ENCODE measurements at places on chromosomes 2 and 18. TPM values are rescaled to one million over a fixed set of nuclear protein-coding genes. Genes with fewer than 3 reads are reported as not detected.

DNA sequence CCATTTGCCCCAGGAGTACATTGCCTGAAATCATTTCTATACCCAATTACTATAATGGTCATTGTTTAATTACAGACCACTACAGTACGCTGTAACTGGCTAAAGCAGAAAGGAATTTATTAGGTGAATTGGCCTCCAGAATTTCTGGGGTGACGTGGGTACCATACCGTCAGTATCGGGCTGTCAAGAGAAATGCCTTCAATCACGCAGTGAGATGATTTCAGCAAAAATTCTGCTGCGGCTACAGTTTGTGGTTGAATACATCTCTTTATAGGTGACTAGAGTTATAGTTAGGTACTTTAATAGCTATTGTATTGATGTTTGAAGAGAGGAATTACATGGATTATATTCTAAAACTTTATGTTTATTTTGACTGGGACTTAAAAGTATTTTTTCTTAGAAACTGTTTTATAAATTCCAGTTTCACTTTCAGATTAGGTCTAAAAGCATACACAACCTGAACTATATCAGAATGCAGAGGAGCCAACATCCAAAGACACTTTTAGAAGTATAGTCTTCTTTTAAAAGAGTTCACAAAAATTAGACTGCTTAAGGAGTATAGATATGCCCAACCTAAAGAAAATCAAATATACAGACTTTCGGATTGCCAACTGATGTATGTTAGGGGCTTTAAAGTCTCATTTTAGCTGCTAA, 128.4 kb downstream of the TTC27 start:
- DNase-seq, result no peak
- peak overlapping the region; percentile 70 for H3K27ac ChIP-seq
- H3K36me3 ChIP-seq, result peaks cover 26% of the 10 kb centered on the region
- H3K4me3 ChIP-seq, result peak overlapping the region; percentile 71
- H3K27me3 ChIP-seq, result no peaks in the 10 kb centered on the region
- H3K4me1 ChIP-seq, result peaks cover 24% of the 10 kb centered on the region

DNA sequence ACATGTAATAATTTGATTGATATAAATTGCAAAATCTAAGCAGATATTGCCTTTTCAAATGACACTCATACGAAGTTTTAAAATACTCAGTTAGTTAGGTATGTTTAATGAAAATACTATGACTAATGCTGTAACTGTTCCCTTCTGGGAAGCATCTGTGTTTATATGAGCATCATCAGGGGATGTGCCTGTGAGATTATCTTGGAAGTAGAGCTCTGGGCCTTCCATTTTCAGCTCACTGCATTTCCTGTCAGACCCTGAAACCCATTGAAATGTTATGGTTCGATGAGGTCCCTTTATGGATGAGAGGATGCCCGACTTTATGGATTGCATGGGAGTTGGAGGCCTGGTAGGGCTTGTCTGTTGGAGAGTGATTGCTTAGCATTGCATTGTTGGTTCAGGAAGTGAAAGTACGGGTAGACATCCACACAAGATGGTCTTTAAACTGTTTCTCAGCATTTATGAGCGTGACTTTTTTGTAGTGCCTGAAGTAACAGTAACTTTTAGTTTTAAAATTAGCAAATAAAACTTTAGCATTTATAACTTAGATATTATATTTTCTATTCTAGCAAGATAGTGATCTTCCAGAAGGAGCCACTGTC, 28.7 kb downstream of the ELP2 start:
- peaks cover 68% of the 10 kb centered on the region for H3K36me3 ChIP-seq
- H3K27me3 ChIP-seq, result no peaks in the 10 kb centered on the region
- no peak overlapping the region for H3K4me3 ChIP-seq
- peaks cover 18% of the 10 kb centered on the region for H3K4me1 ChIP-seq

- H3K36me3 ChIP-seq, result peaks cover 5% of the 10 kb centered on the region
- DNase-seq, result no peak
- no peak overlapping the region for H3K4me3 ChIP-seq
- peaks cover 2% of the 10 kb centered on the region for H3K4me1 ChIP-seq
- no peaks in the 10 kb centered on the region for H3K27me3 ChIP-seq
Observed at GRCh38 chr18:78240627-78241252, 738.9 kb upstream of the SALL3 start.

DNA sequence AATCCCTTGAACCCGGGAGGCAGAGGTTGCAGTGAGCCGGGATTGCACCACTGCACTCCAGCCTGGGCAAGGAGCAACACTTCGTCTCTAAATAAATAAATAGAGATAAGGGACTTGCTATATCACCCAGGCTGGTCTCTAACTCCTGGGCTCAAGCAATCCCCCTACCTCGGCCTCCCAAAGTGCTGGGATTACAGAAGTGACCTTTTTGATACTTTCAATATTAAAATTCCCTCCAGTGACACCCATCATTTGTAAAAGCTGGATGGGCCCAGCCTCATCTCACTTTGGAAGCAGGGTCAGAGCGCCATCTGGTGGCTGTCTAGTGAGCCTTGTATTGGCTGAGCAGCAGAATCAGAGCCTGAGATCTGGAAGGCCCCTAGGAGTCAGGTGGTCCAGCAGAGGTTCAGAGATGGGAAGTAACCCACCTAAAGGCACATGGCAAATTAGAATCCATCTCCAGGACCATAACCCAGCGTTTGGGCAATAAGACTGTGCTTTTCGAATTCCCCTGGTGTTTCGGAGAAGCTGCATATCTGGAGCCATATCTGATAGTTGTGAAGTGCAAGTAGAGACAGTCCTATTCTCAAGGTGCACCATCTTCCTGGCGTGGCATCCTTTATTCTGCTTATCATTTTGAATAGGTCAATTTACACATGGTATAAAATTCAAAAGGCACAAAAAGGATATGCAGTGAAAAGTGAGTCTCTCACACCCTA, 18.3 kb upstream of the SLC35F6 start:
- H3K27me3 ChIP-seq, result no peaks in the 10 kb centered on the region
- no peak overlapping the region for H3K4me3 ChIP-seq
- H3K4me1 ChIP-seq, result peaks cover 5% of the 10 kb centered on the region

GRCh38 chr2:192035731-192036442, 158.8 kb downstream of the TMEFF2 start:
- DNase-seq, result no peak
- peaks cover 1% of the 10 kb centered on the region for H3K27me3 ChIP-seq

DNA sequence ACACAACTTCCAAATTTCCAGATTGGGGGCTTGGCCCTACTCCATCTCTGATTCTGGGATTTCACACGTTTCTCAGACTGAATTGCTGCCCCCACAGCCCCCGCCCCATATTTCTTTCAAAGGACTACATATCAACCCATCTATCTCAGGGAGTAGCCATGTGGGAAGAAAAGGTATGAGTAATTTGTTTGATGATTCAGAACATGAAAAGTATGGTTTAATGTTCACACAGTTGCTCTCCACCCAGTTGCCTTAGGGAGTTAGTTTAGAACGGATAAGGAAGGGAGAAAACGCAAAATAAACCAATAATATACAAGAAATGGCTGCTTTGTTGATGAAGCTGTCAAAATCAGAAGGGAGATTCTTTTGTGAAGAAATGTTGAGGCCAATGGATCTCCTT, 145.1 kb downstream of the PIEZO2 start:
- no peaks in the 10 kb centered on the region for H3K27me3 ChIP-seq
- H3K27ac ChIP-seq, result no peak overlapping the region
- DNase-seq, result no peak

PRKAG3 gene
- not detected for total RNA-seq

DNA sequence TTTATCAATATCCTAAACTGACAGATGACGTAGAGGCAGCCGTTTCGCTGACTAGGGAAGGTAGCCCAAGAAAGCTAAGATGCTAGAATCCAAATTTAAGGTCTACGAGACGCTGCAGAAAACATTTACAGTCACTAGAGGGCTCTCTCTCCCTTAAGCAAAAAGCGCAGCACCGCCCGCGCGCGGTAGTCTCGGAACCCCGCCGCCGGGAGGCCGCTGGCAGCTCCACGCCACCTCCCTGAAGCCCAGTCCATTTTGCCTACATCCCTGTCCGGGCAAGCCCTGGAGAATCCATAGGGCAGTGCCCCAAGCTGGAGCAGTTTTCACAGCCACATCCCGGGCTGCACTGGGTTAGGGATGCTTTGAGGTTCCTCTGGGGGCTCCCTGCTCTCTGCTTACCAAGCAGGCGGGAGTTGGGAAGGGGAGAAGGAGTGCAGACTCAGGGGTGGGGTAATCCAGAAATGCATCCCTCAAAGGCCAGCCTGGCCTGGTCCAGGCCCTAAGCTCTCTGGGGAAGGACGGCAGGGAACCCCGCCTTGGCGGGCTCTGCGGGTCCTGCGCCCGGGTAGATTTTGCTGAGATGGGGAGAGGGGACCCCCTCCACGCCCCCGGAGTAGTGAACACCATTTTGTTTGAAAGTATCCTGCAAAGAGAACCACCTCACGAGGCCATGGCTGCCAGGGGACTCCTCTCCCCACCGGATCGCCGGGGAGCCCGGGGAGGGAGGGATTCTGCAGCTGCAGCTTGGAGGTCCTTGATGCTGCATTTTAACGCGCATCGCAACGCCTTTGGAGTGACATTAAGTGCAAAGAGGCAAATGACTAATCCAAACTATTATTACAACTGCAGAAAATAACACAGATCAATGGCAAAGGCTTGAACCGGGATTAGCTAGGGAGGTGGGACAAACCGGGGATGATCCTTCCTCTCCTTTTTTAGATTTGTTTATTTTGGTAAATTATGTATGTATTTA, 1.3 kb upstream of the DPYSL5 start:
- H3K4me1 ChIP-seq, result peaks cover 7% of the 10 kb centered on the region
- H3K27ac ChIP-seq, result no peak overlapping the region
- peaks cover 55% of the 10 kb centered on the region for H3K27me3 ChIP-seq
- peak overlapping the region; percentile 21 for H3K4me3 ChIP-seq
- H3K36me3 ChIP-seq, result no peaks in the 10 kb centered on the region
- peak; percentile 59 for DNase-seq

ITGA4 gene
- total RNA-seq, result 265 TPM

DNA sequence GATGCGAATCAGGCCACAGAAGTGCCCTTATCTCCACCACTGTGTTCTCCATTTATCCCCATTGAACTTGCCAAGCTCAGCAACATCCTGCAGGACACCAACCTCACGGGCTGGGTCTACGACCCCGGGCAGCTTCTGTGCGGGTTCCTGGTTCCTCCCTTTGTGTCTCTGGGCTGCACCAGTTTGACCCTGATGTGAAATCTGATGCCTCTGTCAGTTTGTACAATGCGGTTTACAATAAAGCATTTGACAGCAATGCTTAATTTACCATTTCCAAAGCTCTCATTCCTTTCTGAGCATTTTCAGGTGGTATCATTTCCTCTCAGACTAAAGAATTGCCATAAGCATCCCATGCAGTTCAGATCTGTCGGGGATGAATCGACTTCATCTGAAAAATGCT, 3.3 kb upstream of the TMEM18 start:
- peaks cover 33% of the 10 kb centered on the region for H3K36me3 ChIP-seq
- no peak for DNase-seq
- H3K27ac ChIP-seq, result no peak overlapping the region
- no peaks in the 10 kb centered on the region for H3K27me3 ChIP-seq
- H3K4me3 ChIP-seq, result no peak overlapping the region
- peaks cover 23% of the 10 kb centered on the region for H3K4me1 ChIP-seq

DNA sequence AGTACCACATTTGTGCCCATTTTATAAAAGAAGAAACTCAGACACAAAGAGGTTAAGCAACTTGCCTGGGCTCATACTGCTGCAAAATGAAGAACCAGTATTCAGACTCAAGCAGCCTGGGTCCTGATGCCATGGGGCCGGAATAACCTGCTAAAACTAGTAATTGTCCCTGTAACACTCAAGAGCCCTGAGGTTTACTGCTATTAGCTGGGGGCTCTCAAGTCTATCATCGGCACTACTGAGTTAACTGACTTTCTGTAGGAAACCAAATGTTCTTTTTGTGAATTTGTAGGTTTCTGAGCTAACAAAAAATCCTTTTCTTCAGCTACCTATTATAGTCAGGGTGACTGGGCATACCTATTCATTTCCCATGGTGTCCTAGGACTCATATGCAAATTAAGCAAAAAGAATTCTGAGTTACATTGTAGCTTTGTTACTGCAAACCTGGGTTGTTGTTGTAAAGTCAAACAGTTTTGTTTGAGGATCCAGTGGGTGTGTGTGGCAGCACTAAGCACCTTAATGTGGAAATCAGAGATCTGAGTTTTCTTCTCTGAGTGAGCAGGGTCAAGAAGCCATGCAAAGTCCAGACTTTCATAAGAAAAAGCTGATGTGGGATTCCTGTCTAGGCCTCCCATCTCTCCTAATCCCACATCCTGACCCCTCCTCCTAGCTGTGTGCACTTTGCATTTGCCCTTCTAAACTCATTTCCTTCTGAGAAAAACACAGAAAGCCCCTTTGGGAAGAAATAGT, 72.4 kb upstream of the TNP1 start:
- DNase-seq, result no peak
- no peaks in the 10 kb centered on the region for H3K36me3 ChIP-seq
- H3K27ac ChIP-seq, result no peak overlapping the region
- H3K4me3 ChIP-seq, result no peak overlapping the region

DNA sequence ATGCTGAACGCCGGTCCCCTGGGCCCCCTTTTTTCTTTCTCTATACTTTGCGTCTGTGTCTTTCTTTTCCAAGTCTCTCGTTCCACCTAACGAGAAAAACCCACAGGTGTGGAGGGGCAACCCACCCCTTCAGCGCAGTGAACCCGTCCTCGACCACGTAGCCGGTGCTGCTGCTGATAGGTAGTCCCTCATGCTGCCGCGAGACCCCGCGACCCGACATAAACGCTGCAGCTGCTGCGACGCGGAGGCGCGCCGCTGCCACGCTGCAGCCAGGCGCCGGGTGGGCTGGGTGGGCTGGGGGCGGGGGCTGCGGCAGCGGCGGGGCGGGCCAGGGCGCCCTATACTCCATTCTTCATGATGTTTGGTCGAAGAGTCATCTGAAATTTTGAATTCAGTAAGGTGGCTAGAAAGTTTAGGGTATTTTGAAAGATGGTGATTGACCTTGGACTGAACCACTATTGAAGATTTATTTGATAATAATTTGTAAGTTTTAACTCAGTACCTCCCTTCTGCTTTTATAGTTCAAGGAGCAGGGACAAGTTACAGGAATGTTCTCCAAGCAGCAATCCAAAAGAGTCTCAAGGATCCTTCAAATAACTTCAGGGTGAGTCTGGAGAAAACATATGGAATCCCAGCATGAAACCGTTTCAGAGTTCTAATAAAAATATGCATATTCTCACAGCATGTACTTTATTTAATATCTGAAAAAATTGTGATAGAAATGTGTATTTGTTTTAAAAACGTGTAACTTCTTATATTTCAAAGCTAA, 24.1 kb downstream of the CFLAR start:
- peaks cover 77% of the 10 kb centered on the region for H3K36me3 ChIP-seq
- DNase-seq, result no peak
- H3K4me1 ChIP-seq, result peaks cover 43% of the 10 kb centered on the region
- no peak overlapping the region for H3K4me3 ChIP-seq

Data from activated CD4-positive, alpha-beta memory T cell treated with anti-CD3 and anti-CD28 coated beads, Interleukin-2, amount 10 ng/mL, durations not matched to agents 7 days and 5 days (primary cell).